ENCODE measurements at places on chromosomes 2 and 18.
A peak's percentile ranks its signal among the peaks of the same experiment; 100 is the strongest.

- no peak for DNase-seq
These were observed 158.6 kb downstream of the DYSF start for GRCh38 chr2:71611781-71612527.

DNA sequence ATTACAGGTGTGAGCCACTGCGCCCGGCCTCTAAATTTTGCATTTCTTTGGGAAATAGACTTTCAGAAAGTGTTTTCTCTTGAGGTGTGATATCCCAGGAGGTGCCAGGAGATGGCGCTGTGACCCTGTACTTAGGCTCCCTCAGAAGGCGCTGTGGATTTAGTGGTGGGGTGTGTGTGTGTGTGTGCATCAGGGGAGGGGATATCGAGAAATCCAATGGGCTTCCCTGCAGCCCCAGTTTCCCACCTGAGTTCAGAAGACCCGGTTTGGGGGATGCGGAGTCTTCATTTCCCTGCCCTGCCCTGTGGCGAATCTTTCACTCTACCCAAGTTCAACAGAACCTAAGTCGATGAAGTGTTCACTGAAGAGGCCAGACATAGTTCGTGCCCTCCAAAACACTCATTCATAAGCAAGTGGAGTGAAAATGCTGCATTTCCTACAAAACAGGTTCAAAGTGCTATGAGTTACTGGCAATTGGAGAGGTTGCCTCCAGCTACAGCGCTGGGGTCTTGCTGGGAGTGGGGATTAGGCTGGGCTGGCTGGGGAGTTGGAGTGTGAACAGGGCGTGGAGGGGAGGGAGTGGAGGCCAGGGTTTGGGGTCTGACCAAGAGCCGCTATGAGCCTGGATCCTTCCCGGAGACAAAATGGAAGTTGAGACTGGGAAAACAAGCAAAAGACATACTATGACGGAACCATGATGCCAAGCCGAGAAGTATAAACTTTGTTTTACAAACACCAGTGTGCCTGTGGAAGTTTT lies 6.5 kb upstream of the WNT6 start:
- DNase-seq, result peak; percentile 85

DNA sequence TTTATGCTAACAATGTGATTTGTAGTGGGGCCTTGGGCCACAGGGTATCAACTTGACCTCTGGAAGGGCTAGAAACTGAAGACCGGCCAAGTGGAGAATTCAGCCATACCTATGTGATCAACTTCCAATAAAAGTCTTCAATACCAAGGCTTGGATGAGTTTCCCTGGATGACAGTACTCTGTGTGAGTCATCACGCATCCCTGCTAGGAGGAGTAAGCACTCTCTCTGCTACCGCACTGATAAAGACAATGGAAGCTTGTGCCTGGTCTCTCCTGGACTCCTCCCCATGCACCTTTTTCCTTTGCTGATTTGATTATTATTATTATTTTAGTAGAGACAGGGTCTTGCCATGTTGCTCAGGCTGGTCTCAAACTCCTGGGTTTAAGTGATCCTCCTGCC lies 58.1 kb downstream of the SKA1 start:
- DNase-seq, result no peak

GRCh38 chr2:219057709-219058540 lies 2.8 kb downstream of the IHH start:
- DNase-seq, result peak; percentile 92

DNA sequence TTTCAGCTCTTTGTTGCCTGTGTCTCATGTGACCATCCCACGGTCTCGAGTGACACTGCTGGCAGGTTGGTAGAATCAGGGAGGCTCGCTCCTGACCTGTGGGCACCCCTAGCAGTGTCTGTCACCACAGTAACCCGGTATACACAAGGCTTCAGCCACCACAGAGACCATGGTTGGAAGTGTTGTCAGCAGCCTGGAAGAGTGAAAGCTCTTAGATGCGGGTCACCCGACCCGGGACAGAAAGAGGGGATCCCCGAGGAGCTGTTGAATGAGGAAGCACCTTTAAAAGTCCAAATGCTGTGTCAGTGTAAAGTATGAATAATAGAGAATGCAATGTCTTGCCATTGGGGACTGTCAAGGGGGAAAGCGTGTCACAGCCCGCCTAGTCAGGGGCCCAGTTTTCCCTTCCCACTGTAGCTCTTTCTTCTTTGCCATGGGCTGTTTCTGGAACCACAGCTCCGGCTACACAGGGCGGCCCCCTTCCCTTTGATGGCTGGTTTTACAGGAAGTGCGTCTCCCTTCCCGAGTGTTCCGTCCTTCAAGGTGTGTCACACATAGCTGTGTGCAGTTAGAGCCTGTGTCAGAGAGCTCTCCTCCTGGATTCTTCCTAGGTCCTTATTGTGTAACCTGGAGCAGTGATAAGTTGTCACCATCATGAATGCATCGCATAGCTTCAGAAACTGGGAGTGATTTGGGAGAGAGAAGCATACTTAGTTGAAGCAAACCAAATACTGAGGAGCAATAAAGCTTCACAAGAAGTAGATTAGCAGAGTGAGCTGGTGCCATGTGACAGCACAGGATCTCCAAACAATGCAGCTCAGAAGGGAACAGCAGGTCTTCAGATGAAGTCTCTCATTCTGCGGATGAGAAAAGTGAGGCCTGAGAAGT lies 81.4 kb downstream of the MTCL1 start:
- no peak for DNase-seq

DNA sequence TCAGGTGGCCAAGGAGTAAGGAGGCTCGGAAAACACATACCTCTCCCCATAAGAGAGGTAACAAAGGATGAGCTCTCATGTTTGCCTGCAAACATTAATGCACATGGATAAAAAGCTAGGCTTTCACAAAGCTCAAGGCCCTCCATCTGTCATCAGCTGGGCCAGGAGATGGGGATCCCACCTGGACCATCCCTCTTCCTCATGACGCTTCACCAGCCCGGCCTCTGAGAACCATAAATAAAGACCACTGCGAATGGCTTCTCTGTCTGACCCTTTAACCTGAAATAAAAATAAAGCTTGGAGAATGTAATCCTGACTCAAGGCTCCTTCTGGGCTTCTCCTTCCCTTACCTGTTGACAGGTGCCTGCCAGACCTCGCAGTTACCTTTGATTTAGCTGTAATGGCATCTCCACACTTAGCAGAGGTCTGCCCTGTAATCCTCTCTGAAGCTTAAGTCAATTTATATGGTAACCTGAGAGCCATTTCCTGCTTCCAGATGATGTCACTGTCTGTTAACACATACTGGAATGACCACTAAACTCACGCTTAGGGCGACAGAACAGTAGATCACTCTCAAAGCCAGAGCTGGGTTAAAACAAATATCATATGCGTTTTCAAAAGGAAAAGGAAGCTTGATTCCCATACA lies 29.3 kb upstream of the FOXI3 start:
- DNase-seq, result no peak

GRCh38 chr2:224217233-224217961 lies 178.3 kb upstream of the SERPINE2 start:
- no peak for DNase-seq

- no peak for DNase-seq
These were observed 261.3 kb downstream of the TNS1 start for GRCh38 chr2:217741381-217741955.

GRCh38 chr2:239669181-239669898 lies 268.5 kb upstream of the HDAC4 start:
- DNase-seq, result no peak

GRCh38 chr2:32940316-32940997 lies 6.3 kb upstream of the LTBP1 start:
- DNase-seq, result no peak

DNA sequence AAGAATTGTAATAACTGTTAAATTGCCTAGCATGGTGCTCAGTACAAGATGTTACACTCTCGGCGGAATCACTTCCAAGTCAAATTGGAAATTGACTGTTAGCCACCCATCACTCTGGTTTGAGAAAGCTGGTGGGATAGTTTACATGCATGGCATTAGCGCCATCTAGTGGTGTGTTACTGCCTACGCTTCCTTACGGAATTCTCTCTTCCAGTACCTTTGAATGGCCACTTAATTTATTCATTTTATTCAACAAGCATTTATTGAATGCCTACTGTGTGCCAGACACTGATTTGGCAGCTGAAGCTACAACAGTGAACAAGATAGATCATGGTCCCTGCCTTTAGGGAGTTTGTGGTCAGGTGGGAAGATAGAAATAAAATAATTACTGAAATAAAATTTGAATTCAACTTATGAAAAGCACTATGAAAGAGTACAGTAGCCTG lies 171.2 kb downstream of the TMEM247 start:
- peak; percentile 93 for DNase-seq

DNA sequence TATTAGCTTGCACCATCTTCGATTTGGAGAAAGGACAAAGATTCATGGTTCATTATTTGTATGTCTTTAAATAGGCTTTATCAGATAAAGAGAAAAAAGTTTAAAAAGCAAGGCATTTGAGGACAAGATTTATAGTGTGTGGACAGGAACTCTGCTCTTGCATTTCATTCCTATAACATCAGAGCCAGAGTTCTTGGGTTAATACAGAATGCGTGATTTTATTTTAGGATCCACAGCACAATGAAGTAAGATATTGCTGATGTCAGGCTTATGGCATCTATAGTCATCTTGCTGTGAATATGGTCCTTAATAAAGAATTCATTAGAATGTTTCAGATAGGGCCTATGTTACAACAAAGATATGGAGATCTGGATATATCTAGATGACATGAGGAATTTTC lies 19.7 kb downstream of the RASGRP3 start:
- no peak for DNase-seq

GRCh38 chr2:177573120-177573519 lies 180.5 kb downstream of the AGPS start:
- no peak for DNase-seq

DNA sequence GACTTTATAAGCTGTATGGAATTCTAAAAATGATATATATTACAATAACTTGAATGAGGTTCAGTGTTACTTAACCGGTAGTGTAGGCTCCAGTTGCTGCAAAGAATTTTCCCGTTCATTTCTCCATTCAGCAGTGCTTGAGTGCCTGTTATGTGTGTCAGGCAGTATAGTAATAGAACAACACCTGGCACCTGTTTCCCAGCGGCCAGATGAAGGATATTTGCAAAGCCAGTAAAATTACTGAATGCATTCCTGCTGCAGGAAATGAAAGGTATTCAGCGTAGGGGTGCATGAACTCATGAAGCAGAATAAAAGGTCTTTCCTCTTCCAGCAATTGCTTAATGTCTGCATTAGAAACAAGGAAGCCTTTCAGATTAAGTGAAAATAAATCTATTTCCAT lies 18.8 kb downstream of the YPEL5 start:
- DNase-seq, result no peak

GRCh38 chr2:20139407-20140172 lies 85.3 kb downstream of the SDC1 start:
- DNase-seq, result no peak

Measured in neural progenitor cell (in vitro differentiated cells).